Stimulated activated CD8-positive, alpha-beta memory T cell treated with anti-CD3 and anti-CD28 coated beads, Interleukin-4, amount 100 ng/mL, for 1 hour (primary cell): ENCODE measurements at places on chromosomes 4 and X.

- no peak for DNase-seq
Observed at GRCh38 chr4:31086756-31087330, 366.7 kb downstream of the PCDH7 start.

DNA sequence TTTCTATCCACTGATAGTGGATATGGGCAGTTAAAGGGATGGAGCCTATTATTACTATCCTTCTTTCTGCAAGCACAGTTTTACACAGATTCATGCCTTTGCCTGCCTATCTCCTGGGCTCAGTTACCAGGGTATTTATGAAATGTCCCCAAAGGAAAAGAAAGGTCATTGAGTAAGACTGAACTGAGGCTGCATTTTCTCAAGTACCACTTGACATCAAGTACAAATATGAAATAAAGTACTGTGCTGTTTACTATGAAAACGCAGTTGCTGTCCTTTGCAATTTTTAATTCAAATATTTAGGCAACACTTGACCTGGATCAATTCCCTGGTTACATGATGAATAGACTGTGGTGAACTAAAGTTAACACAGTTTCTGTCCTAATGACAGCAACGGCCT, 23.5 kb upstream of the SPANXN4 start:
- DNase-seq, result no peak

DNA sequence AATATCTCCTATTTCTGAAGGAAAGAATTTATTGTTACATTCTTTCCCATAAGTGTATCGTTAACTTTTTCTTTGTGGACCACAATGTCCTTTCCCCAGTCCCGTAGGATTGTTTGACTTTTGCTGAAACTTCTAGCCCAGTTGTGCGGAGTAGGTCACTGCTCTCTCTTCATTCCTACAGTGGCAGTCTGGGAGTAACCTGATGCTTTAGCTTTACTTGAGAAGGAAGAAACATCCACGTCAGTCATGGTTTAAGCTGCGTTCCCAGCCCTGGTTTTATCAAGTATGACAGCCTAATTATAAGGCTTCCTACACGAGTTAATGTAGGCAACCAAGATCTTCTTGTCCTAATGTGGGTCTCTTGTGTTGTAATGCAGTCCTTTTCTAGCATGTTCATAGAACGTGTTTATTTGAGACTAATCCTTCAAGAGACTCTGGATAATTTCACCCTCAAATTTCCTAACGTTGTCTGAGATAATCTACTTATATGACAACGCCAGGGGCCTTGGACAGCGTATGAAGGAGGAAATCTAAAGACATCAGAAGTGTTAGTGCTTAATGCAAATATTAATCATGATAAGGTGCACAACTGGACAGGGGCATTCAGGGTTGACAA, 40.8 kb upstream of the GRPR start:
- no peak for DNase-seq

- DNase-seq, result no peak
Observed at GRCh38 chr4:79064806-79065205, 125.6 kb upstream of the PAQR3 start.

DNA sequence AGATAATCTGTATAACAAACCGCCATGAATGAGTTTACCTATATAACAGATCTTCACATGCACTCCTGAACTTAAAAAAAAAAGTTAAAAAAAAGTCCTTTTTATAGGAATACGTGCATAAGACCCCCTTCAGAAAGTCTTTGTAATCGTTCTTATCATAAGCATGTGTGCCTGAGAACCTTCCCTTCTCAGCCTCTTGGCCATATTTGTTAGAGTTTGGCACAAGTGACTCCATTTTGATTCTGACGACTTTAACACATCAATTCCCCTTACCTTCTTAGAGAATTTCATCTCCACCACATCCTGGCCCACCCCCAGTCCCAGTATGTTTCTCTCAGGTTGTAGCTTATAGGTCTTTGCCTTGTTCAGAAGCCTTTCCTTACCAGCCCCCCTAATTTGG, 16.0 kb upstream of the ANXA5 start:
- DNase-seq, result no peak

GRCh38 chr4:73751166-73751565, 10.8 kb downstream of the CXCL8 start:
- DNase-seq, result no peak

DNA sequence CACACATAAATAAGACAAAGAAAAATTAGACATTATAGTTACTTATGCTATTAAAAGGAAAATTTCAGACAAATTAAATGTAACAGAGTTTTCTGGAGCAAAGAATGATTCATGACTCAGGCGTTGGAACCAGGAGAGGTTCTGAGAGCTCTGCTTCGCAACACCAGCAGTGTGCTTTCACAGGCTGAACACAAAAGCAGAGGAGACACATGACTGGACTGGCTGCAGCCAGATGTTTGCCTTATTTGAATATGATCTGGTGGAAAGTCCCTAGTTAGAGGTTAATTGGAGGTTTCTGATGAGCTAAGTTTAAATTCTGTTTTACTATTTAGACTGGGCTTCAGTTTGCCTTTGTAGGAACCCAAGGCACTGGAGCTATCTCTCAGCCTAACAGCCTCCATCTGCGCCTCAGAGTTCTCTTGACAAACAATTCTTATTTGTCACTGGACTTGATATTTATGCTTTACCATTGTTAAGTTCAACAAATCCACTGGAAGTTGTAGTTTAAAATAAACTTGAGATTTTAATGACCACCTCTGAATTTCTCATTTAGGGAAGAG, 16.2 kb downstream of the BOD1L1 start:
- DNase-seq, result no peak

GRCh38 chr4:182225257-182225852, 17.8 kb upstream of the TENM3 start:
- DNase-seq, result no peak

GRCh38 chrX:45716750-45717149, 516.1 kb upstream of the DIPK2B start:
- no peak for DNase-seq
